Cardiac muscle cell (in vitro differentiated cells and primary cell): ENCODE measurements at places on chromosomes 11 and 22. TPM values are rescaled to one million over a fixed set of nuclear protein-coding genes. Genes with fewer than 3 reads are reported as not detected.

The HYOU1 gene
- 65.5 and 125 TPM in 2 replicates for polyA plus RNA-seq

The DERL3 gene
- polyA plus RNA-seq, result 28.9 and 55.3 TPM in 2 replicates

The SREBF2 gene
- 225 and 238 TPM in 2 replicates for polyA plus RNA-seq

The CCDC34 gene
- 12.8 and 19.0 TPM in 2 replicates for polyA plus RNA-seq

The DDI1 gene
- 0.42 and 2.8 TPM in 2 replicates for polyA plus RNA-seq

The PRR33 gene
- not detected in 2 replicates for polyA plus RNA-seq

The FOSL1 gene
- 0.60 TPM in 1 of 2 replicates, not detected in the other for polyA plus RNA-seq

The HTR3A gene
- polyA plus RNA-seq, result not detected in 2 replicates

The FOXR1 gene
- polyA plus RNA-seq, result not detected in 2 replicates

The PAX6 gene
- polyA plus RNA-seq, result 0.56 TPM in 1 of 2 replicates, not detected in the other

The SMTNL1 gene
- polyA plus RNA-seq, result 0.47 and 0.89 TPM in 2 replicates

The SEPTIN5 gene
- polyA plus RNA-seq, result 129 and 260 TPM in 2 replicates

The DTX4 gene
- 1.1 and 1.8 TPM in 2 replicates for polyA plus RNA-seq

The KCNE3 gene
- 0.17 and 0.33 TPM in 2 replicates for polyA plus RNA-seq

The KRTAP5-7 gene
- polyA plus RNA-seq, result 0.12 TPM in 1 of 2 replicates, not detected in the other

The POTEH gene
- not detected in 2 replicates for polyA plus RNA-seq

The TREH gene
- polyA plus RNA-seq, result 0.42 TPM in 1 of 2 replicates, not detected in the other

The C2CD3 gene
- polyA plus RNA-seq, result 10.2 and 11.8 TPM in 2 replicates

The SAA4 gene
- 0.20 TPM in 1 of 2 replicates, not detected in the other for polyA plus RNA-seq

The SCN3B gene
- polyA plus RNA-seq, result 0.77 and 1.2 TPM in 2 replicates

The ARFGAP2 gene
- 107 and 126 TPM in 2 replicates for polyA plus RNA-seq

The VPREB1 gene
- polyA plus RNA-seq, result not detected in 2 replicates

The OR52N4 gene
- polyA plus RNA-seq, result not detected in 2 replicates

The SNU13 gene
- polyA plus RNA-seq, result 246 and 273 TPM in 2 replicates

The PSMA1 gene
- 355 and 403 TPM in 2 replicates for polyA plus RNA-seq

The CDC42BPG gene
- polyA plus RNA-seq, result 2.2 and 3.5 TPM in 2 replicates

The KDELR3 gene
- polyA plus RNA-seq, result 21.8 and 26.5 TPM in 2 replicates

The GTSE1 gene
- 5.4 and 32.6 TPM in 2 replicates for polyA plus RNA-seq

The OR52K2 gene
- not detected in 2 replicates for polyA plus RNA-seq

The SPI1 gene
- 0.56 and 1.3 TPM in 2 replicates for polyA plus RNA-seq

The OR8G5 gene
- polyA plus RNA-seq, result not detected in 2 replicates

The SLC1A2 gene
- polyA plus RNA-seq, result 0.76 and 1.4 TPM in 2 replicates

The CREBZF gene
- polyA plus RNA-seq, result 61.7 and 74.3 TPM in 2 replicates

The INTS4 gene
- 29.4 and 31.4 TPM in 2 replicates for polyA plus RNA-seq

The SMIM35 gene
- not detected in 2 replicates for polyA plus RNA-seq

The DYNC2H1 gene
- 3.4 and 9.0 TPM in 2 replicates for polyA plus RNA-seq

The TRIM34 gene
- polyA plus RNA-seq, result 1.6 and 2.4 TPM in 2 replicates

The MICAL2 gene
- 153 and 191 TPM in 2 replicates for polyA plus RNA-seq

The KDM4D gene
- polyA plus RNA-seq, result 3.3 and 4.7 TPM in 2 replicates

The ABCG4 gene
- polyA plus RNA-seq, result 2.4 and 5.6 TPM in 2 replicates

The CARD10 gene
- 2.1 and 3.9 TPM in 2 replicates for polyA plus RNA-seq

The PRR5L gene
- polyA plus RNA-seq, result 0.70 TPM in 1 of 2 replicates, not detected in the other

The ZFP91 gene
- polyA plus RNA-seq, result 12.3 and 19.6 TPM in 2 replicates

The TEAD1 gene
- polyA plus RNA-seq, result 45.9 and 52.0 TPM in 2 replicates

The MMP8 gene
- polyA plus RNA-seq, result not detected in 2 replicates

The DEFB131B gene
- polyA plus RNA-seq, result not detected in 2 replicates

The ACR gene
- polyA plus RNA-seq, result not detected in 2 replicates
